GM23248 (cell line): ENCODE measurements at places on chromosomes 7 and 10.

- DNase-seq: no peak
Observed at GRCh38 chr10:127836966-127837365, 55.8 kb downstream of the CLRN3 start.

DNA sequence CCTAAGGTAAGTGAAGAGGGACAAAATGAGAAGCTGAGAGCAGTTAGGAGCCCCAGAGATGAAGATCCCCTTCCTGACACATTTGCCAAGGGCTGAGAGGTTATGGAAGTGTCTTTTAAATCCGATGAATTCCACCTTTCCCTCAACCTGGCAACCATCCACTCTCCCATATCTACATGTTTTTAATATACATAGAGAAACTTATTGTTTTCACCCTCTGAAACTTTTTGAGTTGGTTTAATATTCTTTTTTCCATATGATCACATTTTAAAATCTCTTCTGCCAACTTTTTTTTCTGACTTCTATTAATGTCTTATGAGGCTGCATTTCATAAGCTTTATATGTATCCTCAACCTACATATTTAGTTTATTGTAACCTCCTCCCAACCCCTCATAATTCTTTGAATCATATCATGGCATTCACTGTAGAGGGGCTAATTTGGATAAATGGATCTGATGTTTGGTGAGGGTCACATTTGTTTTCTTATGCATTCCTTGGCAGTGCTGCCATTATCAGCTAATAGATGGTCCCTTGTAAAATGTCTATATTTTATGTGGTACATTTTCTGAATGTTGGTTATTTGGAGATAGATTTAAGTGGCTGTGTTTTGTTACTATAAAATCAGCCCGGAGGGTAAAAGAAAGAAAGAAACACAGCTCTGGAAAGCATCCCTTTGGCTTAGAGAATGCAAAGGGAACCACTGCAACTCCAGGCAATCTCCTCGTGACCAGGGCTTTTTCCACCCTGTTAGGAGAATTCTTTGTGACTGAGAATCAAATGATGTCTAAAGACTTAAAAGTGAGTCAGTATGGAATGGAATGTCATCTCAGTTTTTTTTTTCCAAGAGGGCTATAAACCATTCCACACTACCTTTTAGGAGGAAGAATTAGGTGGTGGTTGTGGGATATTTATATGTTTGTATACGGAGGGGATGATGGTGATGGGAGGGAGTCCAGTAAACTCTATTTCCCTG is 334.4 kb downstream of the SUGCT start:
- DNase-seq: peak; percentile 91

DNA sequence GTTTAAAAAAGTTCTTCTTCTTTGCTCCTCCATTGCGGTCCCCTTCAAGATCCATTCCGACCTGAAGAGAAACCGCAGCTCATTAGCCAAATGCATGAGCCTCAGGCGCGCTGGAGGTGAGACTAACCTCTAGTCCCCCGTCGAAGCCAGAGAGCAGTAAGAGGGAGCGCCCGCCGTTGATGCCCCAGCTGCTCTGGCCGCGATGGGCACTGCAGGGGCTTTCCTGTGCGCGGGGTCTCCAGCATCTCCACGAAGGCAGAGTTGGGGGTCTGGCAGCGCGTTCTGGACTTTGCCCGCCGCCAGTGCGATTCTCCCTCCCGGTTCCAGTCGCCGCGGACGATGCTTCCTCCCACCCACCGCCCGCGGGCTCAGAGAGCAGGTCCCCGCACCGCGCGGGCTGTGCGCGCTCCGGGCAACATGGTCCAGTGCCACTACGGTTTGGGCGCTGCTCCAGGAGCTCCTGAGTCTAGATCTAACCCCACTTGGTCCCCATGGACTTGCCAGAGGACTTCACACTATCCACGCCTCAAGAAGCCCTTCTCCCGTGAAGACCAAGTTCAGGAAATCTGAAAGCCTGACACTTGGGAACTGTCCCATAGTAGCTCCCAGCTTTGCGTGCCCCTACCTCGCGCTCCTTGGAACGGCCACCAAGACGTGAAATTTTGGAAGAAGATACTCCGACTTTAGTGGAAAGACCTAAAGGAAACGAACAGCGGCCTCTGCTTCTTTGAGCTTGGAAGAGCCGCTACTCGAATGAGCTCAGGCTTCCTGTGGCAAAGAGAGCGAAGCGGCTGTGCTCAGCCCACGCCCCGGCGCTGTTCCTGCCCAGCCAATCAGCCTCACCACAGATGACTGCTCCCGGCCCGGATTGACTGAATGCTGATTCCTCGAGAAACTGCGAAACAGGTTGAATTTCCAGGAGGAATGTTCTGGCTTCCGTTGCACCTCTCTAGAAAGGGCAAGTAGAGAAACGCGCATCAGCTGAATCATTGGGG is at the start of gene ABCB1:
Gene ABCB1, minus strand, starts transcription at position 755 of the 995 bp plus-strand sequence. Its CDS starts 700 bp downstream, at position 55.
- peak; percentile 79 for DNase-seq

DNA sequence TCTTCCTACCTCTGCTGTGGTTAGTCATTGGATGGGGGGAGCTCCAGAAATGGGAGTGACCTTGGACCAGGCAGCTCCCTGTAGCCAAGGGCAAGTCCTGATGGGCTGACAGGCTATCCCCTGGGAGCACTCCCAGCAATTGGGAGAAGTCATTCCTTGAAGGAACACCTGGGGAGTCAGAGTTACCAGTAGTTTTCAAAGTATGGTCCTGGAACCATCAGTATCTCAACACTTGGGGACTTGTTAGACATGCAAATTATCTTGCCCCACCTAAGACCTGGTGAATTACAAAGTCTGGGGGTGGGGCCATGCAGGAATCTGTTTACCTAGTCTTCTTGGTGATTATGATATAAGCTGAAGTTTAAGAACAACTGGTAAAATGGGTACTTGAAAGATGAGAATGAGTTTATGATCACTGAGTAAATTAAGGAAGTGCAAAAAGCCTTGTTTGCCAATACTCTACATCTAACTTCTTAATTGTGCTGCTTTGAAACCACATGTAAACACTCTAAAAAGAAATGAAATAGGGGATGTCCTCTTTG is 287.3 kb upstream of the LRRN3 start:
- DNase-seq: no peak

- DNase-seq: no peak
Observed at GRCh38 chr10:8639486-8640185, 585.1 kb downstream of the GATA3 start.

GRCh38 chr7:101743241-101743994 is 74.0 kb upstream of the CUX1 start:
- peak; percentile 78 for DNase-seq

GRCh38 chr7:130695840-130696239 is 9.5 kb upstream of the TSGA13 start:
- peak; percentile 66 for DNase-seq

- peak; percentile 18 for DNase-seq
Observed at GRCh38 chr10:101485681-101486554, 102.1 kb downstream of the POLL start.

- DNase-seq: peak; percentile 30
Observed at GRCh38 chr10:76195654-76196390, 764.4 kb downstream of the LRMDA start.

- DNase-seq: no peak
Observed at GRCh38 chr10:78762086-78762630, 306.6 kb upstream of the ZMIZ1 start.

DNA sequence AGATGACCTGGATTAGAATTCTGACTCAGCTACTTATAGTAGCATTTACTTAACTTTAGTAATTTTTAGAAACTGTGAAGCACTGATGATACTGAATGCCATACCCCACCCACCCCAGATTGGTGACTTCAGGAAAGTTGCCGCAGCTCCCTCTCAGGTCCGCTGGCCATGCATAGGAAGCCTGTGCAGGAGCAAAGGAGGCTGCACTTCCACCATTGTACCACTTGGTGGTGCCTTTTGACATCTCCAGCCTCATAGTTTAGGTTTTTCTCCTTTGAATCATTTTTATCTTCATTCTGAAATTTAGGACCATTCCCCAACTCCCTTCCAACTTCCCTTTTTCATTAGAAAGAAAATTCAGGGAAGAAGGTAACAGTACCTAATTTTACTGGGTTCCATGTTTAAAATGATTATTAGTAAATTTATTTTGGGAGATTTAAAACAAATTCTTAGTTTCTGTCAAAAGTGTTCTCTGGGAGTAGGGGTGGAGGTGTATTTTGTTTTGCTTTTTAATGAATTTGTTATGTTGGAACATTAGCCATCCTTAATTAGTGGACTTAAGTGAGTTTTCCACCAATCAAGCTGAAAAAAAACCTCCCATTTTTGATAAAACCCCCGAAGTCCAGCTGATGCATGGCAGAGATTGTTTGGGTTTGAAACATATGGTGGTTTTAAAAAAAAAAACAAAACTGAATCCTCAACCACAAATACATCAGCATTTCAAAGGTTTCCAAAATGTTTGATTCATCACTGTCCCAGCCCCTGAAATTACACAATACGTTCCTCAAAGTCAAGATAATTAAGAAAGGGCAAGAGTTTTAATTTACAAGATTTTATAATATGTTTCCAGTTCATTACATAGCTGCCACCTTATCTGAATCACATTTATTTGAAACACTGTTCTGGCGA is 109.6 kb downstream of the WNT2 start:
- DNase-seq: peak; percentile 73

GRCh38 chr7:19317461-19317860 is 172.2 kb upstream of the FERD3L start:
- peak; percentile 1 for DNase-seq

GRCh38 chr10:121157998-121158397 is 306.8 kb downstream of the WDR11 start:
- no peak for DNase-seq

- DNase-seq: no peak
Observed at GRCh38 chr10:110003524-110003885, 4.3 kb upstream of the ADD3 start.

GRCh38 chr7:87171282-87171934 is 19.2 kb downstream of the DMTF1 start:
- no peak for DNase-seq

- DNase-seq: no peak
Observed at GRCh38 chr10:25694206-25694933, 239.7 kb upstream of the MYO3A start.

DNA sequence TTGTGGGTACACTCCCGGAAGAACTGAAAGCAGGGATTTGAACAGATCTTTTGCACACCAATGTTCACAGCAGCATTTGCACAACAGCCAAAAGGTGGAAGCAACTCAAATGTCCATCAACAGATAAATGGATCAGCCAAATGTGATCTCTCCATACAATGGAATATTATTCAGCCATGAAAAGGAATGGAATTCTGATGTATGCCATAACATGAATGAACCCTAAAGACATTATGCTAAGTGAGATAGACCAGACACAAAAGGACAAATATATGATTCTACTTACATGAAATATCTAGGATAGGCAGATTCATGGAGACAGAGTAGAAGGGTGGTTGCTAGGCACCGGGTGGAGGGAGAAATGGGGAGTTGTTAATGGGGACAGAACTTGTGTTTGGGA is 36.7 kb downstream of the CLEC2L start:
- DNase-seq: no peak

DNA sequence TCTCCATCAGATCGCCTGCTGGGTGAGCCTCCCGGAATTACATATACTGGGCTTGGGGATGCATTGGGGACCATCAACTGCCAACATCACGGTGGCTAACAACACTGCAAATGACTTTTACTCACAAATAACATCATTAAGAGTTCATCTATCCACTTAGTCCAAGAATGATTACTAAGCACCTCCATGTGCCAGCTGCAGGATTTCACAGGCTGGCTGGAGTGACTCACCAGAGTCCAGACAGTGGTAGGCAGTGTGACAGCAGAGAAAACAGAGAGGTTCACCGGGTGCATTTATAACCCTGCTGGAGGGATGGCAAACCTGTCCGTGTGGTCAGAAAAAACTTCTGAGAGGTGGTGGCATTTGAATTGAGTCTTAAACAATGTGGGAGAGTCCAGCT is 3.2 kb upstream of the IGFBP3 start:
- peak; percentile 95 for DNase-seq

- DNase-seq: peak; percentile 10
Observed at GRCh38 chr10:45373576-45374349, at the start of gene ALOX5. ALOX5 (plus strand) TSS chr10:45374216; CDS start chr10:45374280, 64 bp downstream.

DNA sequence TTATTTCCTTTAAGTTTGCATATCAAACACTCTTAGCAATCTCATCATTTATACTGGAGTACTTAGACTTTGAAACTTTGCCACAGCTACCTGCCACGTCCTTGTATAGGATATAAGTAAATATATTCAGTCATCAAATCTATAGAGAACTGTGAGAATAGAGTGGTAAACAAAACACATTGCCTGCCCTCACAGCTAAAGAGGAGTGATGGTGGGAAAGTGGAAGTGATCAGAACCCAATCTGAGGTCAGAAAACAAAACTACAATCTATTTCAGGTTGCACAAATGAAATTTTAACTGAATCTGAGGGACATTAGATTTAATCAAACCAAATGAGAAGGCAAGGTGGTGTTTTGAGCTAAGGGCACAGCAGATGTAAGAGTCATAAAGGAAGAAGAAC is 74.8 kb downstream of the ZEB1 start:
- no peak for DNase-seq

GRCh38 chr7:13882051-13882450 is 107.4 kb downstream of the ETV1 start:
- DNase-seq: no peak

GRCh38 chr10:73931767-73932619 is 21.1 kb downstream of the PLAU start:
- no peak for DNase-seq

DNA sequence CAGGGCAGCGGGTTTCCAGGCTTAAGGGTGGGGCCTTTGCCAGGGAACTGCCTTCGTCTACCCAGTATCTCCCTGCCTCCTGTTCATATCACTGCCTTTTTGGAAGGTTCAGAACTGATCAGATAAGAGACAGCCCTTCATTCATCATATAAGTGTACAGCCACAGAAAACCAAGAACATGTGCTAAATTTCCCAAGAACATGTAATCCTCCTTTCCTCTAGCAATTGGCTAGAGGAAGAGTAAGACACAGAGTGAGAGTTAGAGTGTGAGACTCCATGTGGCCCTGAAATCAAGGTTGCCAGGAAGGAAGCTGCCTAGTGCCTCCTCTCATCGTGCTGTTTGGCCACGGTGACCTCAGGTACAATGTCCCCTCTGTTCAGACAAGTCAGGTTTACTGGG is 770.9 kb downstream of the TNS3 start:
- DNase-seq: peak; percentile 35

- no peak for DNase-seq
Observed at GRCh38 chr7:36475381-36475780, 85.7 kb downstream of the ANLN start.

DNA sequence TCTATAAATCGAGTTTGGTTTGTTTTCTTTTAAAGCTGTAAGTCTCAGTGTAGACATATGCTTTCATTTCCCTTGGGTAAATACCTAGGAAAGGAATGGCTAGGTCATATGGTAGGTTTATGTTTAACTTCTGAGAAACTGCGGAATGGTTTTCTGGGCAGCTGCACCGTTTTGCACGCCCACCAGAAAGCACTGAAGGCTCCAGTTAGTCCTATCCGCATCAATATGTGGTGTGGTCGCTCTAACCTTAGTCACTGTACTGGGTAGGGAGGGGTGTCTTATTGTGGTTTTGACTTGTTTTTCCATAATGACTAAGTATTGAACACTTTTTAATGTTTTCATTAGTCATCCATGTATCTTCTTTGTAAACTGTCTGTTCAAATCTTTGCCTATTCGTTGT is 279.5 kb upstream of the AKR1E2 start:
- DNase-seq: peak; percentile 77
